ENCODE measurements at places on chromosomes 1 and 21. TPM values are rescaled to one million over a fixed set of nuclear protein-coding genes. Genes with fewer than 3 reads are reported as not detected.

The SPAG17 gene
- 3.2 TPM for total RNA-seq

The KLHDC7A gene
- 4.4 TPM for total RNA-seq

- no peaks in the 10 kb centered on the region for H3K36me3 ChIP-seq
- no peak overlapping the region for H3K4me3 ChIP-seq
- H3K27ac ChIP-seq: no peak overlapping the region
- no peak for DNase-seq
Observed at GRCh38 chr1:199857108-199857507, 170.4 kb upstream of the NR5A2 start.

The LCE3E gene
- total RNA-seq: not detected

DNA sequence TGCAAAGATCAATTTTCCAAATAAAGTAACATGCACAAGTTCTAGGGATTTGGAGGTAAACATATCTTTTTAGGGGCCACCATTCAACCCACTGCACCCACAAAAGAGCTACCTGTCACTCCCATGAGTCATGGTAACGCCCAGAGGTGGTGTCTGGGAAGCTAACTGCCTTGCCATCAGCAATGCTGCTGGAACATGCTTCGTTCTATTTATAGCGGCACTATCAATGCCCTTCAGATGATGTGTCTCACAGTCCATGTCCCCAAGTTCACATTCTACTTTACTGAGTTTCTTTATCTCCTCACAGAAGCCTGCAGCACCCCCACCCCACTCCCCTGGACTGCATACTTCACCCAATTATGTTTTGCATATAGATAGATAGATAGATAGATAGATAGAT is 95.4 kb downstream of the LPAR3 start:
- H3K27me3 ChIP-seq: no peaks in the 10 kb centered on the region
- no peak overlapping the region for H3K4me3 ChIP-seq
- H3K36me3 ChIP-seq: no peaks in the 10 kb centered on the region
- DNase-seq: no peak
- no peak overlapping the region for H3K27ac ChIP-seq
- H3K4me1 ChIP-seq: no peaks in the 10 kb centered on the region

GRCh38 chr1:162878000-162878596 is 17.1 kb upstream of the CCDC190 start:
- H3K4me3 ChIP-seq: no peak overlapping the region
- H3K27ac ChIP-seq: no peak overlapping the region

GRCh38 chr1:94560333-94560732 is 18.8 kb upstream of the F3 start:
- peaks cover 8% of the 10 kb centered on the region for H3K4me1 ChIP-seq
- DNase-seq: no peak
- no peaks in the 10 kb centered on the region for H3K27me3 ChIP-seq
- H3K36me3 ChIP-seq: no peaks in the 10 kb centered on the region

The NFASC gene
- 45.9 TPM for total RNA-seq

The UMODL1 gene
- 2.1 TPM for total RNA-seq

DNA sequence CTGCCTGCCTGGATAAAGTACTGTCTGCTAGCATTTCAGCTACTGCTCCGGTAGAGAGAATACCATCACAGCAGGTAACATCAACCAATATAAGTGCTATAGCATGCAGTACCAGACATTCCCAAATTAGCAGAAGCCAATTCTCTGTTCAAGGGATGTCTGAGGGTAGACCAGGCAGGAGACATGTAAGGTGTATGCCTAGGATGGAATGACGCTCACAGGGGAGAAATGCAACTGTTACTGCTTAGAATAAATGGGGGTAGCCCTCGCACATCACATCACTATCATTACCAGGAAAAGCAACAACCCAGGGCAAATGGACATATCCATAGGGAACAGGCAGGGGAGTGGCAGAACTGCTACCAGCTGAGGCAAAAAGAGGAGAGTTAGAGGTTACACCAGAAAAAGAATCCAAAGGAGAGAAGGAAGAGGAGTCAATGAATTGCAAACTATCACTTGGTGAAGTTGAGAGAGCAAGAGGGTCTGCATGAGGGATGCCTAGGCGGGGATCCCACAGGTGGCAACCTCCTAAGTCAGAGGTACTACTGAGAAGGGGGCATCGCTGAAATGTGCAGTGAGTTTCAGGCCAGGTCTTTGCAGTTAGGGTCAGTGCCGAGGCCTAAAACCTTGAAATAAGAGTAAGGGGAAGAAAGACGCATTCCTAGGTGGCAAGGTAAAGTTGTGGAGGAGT is 1.1 kb downstream of the UBE2Q1 start:
- peaks cover 37% of the 10 kb centered on the region for H3K36me3 ChIP-seq
- peaks cover 12% of the 10 kb centered on the region for H3K4me1 ChIP-seq
- H3K4me3 ChIP-seq: peak overlapping the region; percentile 91
- no peaks in the 10 kb centered on the region for H3K27me3 ChIP-seq
- DNase-seq: no peak

The SH2D2A gene
- total RNA-seq: 5.5 TPM

- H3K4me3 ChIP-seq: no peak overlapping the region
- H3K36me3 ChIP-seq: no peaks in the 10 kb centered on the region
- H3K27ac ChIP-seq: no peak overlapping the region
- no peaks in the 10 kb centered on the region for H3K27me3 ChIP-seq
Observed at GRCh38 chr1:107357376-107357775, 216.5 kb downstream of the NTNG1 start.

DNA sequence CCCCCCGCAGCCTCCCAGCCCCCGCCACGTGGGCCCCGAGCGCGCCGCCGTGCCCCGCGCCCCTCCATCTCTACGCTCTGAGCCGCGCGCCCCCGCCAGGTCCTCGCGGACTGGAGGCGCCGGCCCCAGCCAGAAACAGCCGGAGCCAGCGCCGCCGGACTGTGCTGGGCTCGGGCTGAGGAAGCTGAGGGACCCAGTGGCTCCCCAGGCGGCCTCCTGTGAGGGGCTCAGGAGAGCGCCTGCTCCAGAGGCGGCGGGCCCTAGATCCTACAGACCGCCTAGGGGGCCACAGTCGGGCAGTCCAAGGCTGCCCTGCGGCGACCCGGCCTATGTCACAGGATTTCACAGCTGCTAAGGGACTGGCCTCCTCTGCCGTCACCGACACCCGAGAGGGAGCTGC is 82.1 kb downstream of the NENF start:
- peaks cover 4% of the 10 kb centered on the region for H3K4me1 ChIP-seq
- H3K4me3 ChIP-seq: no peak overlapping the region
- H3K27me3 ChIP-seq: no peaks in the 10 kb centered on the region
- peak; percentile 82 for DNase-seq

DNA sequence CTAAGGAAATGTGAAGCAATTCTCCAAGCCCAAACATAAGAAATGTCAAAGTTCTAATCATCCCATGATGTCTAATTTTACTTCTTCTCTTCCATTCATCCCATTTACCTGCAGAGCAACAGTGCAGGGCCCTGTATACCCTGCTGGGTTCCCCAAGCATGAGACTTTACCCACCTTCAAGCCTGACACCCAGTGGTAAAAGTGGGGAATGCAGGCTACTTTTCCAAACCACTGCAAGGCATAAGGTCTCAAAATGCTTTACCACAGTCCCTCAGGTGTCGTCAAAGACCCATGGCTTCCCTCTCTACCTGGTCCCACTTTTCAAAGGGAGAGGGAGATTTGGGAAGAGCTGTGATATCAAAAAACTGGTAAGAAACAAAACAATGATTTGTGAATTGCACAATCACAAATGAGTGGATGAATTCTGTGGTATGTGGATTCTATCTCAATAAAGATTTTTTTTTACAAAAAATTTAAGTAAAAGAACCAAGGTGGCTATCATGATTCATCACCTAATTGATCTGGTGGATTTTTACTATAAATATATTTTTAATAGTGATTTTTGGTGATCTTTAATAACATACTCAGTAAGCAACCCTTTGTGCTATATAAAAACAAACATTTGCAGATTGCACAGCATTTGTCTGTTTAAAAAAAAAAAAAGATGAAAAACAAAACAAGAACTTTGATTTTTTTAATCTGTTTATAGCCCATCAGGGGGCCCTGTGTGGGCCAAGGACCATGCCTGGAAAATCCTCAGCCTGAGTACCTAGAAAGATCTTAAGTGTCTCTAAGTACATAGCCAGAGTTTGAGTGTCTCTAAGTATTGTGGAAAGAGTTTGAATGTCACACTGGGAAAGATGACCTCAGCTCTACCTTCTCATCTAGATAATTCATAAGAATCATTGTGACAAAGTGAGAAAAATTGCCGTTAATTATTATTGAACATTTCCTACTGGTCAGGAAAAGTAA is 73.1 kb upstream of the GJB5 start:
- peak; percentile 96 for DNase-seq
- no peaks in the 10 kb centered on the region for H3K27me3 ChIP-seq
- no peak overlapping the region for H3K4me3 ChIP-seq
- no peak overlapping the region for H3K27ac ChIP-seq
- H3K36me3 ChIP-seq: no peaks in the 10 kb centered on the region

DNA sequence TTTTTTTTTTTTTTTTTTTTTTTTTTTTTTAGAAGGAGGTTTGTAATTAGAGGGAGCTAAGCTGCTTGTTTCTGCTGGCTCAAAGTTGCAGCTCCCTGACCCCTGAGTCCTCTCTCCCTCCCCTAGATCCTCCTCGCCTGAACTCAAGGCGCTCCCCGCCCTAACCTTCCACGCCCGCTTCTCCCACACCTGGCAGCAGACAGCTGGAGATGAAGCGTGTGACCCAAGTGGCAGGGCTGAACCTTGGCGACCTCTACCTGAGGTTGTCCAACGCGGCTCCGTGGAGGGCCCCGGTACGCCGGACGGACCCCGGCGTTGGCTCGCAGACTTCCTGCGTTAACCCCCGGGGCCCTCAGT is 795 bp downstream of the NGF start:
- no peak for DNase-seq
- H3K27ac ChIP-seq: no peak overlapping the region
- no peaks in the 10 kb centered on the region for H3K36me3 ChIP-seq
- peaks cover 75% of the 10 kb centered on the region for H3K27me3 ChIP-seq

The RSPO1 gene
- total RNA-seq: 0.19 TPM

DNA sequence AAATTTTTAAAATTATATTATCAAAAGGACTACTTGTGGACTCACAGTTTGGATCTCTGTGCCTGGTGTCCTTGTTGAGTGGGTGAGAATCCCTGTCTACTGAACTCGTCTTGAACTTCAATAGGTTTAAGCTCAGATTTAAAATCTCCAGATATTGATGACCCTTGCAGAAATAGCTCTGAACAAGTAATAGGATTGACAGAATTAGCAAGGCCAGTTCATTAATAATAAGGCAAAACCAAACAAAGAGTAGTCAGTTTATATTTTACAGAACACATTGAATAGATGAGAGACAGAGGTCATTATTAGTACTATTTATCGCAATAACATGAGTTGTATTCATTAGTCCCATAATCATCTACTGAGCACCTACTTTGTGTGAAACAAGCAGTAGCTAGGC is at the start of gene PDC:
PDC (minus strand) TSS at position 101 of the 400 bp plus-strand sequence. CDS start 11,655 bp downstream, outside the sequence.
- DNase-seq: no peak
- H3K27me3 ChIP-seq: no peaks in the 10 kb centered on the region
- peaks cover 12% of the 10 kb centered on the region for H3K4me1 ChIP-seq
- H3K36me3 ChIP-seq: no peaks in the 10 kb centered on the region

The GPR52 gene
- total RNA-seq: 1.1 TPM

GRCh38 chr1:109628540-109629321 is 9.1 kb downstream of the AMPD2 start:
- H3K27me3 ChIP-seq: no peaks in the 10 kb centered on the region
- DNase-seq: peak; percentile 39
- H3K4me1 ChIP-seq: no peaks in the 10 kb centered on the region
- H3K27ac ChIP-seq: no peak overlapping the region
- H3K4me3 ChIP-seq: no peak overlapping the region

The CRNN gene
- total RNA-seq: not detected

- H3K4me1 ChIP-seq: no peaks in the 10 kb centered on the region
- H3K36me3 ChIP-seq: no peaks in the 10 kb centered on the region
- no peak overlapping the region for H3K4me3 ChIP-seq
Observed at GRCh38 chr1:179816196-179816960, 61.2 kb downstream of the TOR1AIP2 start.

The DDR2 gene
- total RNA-seq: 0.56 TPM

The SLC44A3 gene
- 5.5 TPM for total RNA-seq

GRCh38 chr1:3401585-3402257 is 52.7 kb upstream of the ARHGEF16 start:
- DNase-seq: no peak
- no peaks in the 10 kb centered on the region for H3K27me3 ChIP-seq
- no peak overlapping the region for H3K4me3 ChIP-seq
- no peak overlapping the region for H3K27ac ChIP-seq
- H3K36me3 ChIP-seq: no peaks in the 10 kb centered on the region

DNA sequence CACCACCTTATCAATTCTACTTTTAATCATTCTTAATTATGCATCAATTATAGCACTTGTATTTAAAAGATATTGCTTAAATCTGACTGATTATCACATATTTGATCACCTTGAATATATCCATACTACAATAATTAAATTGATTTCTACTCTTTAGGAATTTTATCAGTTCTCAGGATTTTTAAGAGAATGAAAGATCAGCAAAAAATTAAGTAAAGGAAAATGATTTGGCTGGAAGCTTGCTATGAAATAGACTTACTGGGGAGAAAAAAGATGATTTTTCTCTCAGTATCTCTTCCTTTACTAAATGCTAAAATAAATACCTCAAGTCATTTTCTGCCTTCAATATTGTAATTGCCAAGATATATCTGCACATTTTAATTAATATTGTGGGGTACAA is 848.6 kb downstream of the LTN1 start:
- DNase-seq: no peak
- H3K27me3 ChIP-seq: no peaks in the 10 kb centered on the region
- H3K36me3 ChIP-seq: no peaks in the 10 kb centered on the region
- no peak overlapping the region for H3K4me3 ChIP-seq
- no peak overlapping the region for H3K27ac ChIP-seq

DNA sequence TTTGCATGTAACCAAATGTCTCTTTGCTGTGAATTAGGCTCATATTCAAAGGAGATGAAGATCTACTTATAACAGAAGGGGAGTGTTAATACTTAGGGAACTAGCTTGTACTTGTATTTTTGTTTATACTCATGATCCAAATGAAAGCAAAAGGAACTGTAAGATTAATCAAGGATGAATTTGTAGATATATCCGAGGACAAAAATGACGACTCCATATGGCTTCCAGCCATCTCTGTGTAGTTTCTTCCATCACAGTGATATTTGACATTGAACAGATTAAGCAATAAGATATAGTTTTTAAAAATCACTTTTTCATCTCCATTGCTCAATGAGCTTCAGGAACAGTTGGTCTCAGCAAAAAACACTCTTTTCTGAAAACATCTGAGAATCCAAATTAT is 257.4 kb upstream of the CAMK1G start:
- peaks cover 13% of the 10 kb centered on the region for H3K4me1 ChIP-seq
- no peak for DNase-seq
- no peaks in the 10 kb centered on the region for H3K27me3 ChIP-seq
- no peak overlapping the region for H3K27ac ChIP-seq
- H3K36me3 ChIP-seq: no peaks in the 10 kb centered on the region

The LMOD1 gene
- total RNA-seq: 0.31 TPM

The PTAFR gene
- 0.72 TPM for total RNA-seq

The OVAAL gene
- not detected for total RNA-seq

All from endodermal cell (in vitro differentiated cells).